ENCODE measurements at places on chromosomes 3 and 15. TPM values are rescaled to one million over a fixed set of nuclear protein-coding genes. Genes with fewer than 3 reads are reported as not detected.

Gene B3GALNT1
- total RNA-seq = 18.5 TPM

Gene RYR3
- not detected for total RNA-seq

Gene GRIP2
- total RNA-seq = 0.18 TPM

Gene HESX1
- 1.3 TPM for total RNA-seq

Gene LIPC
- not detected for total RNA-seq

Gene CKMT1B
- not detected for total RNA-seq

Gene SI
- total RNA-seq = not detected
